Tibial artery (tissue), 4 donors: ENCODE measurements at places on chromosomes 16 and 17.

DNA sequence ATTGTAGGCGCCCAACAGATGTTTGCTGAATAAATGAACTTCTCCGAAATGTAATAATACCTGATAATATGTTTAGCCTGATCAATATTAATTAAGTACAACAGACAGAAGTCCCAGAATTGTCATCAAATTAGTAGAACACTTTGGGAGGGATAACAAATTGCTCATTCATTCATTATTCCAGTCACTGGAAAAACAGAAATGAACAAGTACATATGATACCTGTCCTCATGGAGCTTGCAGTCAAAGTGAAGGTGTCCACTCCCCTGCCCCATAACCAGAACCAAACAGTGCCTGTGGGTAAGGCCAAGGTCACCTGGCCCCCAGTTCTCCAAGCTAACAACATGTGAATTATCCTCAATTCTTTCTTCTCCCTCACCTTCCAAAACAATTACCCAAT is 42.8 kb downstream of the MYO1D start:
- DNase-seq = no peak

DNA sequence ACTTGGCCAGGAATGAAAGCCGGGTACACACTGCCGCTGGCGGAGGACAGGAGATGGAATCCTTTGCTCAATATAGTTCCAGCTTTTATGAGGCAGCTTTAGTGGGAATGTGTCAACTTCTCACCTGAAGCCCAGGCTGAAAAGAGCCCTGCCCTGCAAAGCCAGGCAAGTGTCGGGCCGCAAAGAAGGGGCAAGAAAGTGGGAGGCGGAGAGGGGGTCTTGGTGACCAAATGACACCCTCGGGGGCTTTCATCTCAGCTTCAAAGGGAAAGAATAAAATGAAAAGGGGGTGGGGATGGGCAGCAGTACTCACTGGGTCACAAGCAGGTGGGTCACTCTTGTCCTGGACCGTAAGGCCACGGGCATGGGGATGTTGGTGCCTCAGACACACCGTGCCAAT is 62.9 kb downstream of the C16orf95 start:
- DNase-seq = no peak

DNA sequence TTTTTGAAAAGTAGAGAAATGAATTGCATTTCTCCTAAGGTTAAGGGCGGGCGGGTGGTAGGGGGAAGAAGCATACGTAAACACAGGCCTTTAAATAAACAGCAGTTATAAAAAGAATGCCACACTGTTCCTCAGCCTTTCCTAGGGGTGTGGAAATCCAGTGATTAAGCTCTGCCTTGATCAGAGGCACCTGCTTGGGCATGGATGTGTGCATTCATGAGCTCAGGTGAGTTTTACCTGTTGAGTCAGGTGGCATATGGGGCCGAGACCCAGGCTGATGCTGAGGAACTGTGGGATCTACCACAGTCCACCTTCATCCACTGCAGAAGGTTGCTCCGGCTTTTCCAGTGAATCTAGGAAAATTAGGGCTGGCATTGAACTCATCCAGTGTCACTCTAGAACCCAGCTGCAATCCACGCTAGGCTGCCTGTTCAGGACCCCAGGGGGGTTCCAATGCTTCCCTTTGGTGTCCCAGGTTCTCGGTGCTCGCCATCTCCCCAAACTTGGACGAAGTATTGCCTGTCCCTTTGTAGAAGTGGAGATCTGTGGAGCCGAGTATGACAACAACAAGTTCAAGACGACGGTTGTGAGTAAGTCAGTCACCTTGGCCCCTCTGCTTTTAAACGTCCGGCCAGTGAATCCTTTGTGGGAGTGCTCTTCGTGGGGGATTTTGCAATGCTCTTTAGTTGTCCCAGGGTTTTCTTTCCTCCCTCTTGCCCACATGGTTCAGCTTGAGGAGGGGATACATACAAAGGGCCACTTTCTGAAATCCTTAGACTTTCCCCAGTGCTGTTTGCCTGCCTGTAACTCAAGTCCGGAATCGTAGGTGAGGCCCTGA is 72.7 kb downstream of the SDR42E1 start:
- DNase-seq = no peak

- peak; percentile 42 for DNase-seq
Measured at GRCh38 chr17:34892461-34893249, 68.6 kb downstream of the CCT6B start.

DNA sequence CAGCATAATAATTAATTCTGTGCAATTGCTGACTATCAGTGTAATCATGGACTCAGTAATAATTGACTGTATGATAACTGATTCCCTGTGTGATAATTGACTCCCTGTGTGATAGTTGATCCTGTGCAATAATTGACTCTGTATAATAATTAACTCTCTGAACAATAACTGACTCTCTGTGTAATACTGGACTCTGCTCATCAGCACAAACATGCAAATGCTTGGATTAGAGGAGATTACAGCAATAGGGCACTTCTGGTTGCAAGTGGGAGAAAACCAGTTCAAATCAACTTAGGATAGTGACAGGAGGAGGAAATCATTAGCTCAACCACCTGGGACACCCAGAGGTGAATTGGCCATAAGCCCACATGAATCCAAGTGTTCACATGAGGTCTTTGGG is 582.1 kb downstream of the RBFOX1 start:
- DNase-seq = no peak
